ENCODE measurements at places on chromosomes 1 and 21. TPM values are rescaled to one million over a fixed set of nuclear protein-coding genes. Genes with fewer than 3 reads are reported as not detected.

SAMD13 gene
- 0.52 TPM for total RNA-seq

PROX1 gene
- 0.07 TPM for total RNA-seq

HSF2BP gene
- 2.8 TPM for total RNA-seq

NDUFV3 gene
- 41.9 TPM for total RNA-seq

TTC3 gene
- 373 TPM for total RNA-seq

CYP4X1 gene
- total RNA-seq: 1.2 TPM

ERICH3 gene
- not detected for total RNA-seq

KRTAP19-1 gene
- not detected for total RNA-seq

CD1E gene
- total RNA-seq: not detected

UBE2U gene
- not detected for total RNA-seq

C4BPA gene
- not detected for total RNA-seq

IVL gene
- total RNA-seq: not detected

DENND1B gene
- total RNA-seq: 8.2 TPM

KCNE2 gene
- total RNA-seq: not detected

SPRR4 gene
- not detected for total RNA-seq

Data from smooth muscle cell of the pulmonary artery (primary cell).